Myocyte (in vitro differentiated cells): ENCODE measurements at places on chromosomes 6 and 20.

GRCh38 chr6:3516092-3516491 is 59.2 kb upstream of the SLC22A23 start:
- DNase-seq, result no peak

DNA sequence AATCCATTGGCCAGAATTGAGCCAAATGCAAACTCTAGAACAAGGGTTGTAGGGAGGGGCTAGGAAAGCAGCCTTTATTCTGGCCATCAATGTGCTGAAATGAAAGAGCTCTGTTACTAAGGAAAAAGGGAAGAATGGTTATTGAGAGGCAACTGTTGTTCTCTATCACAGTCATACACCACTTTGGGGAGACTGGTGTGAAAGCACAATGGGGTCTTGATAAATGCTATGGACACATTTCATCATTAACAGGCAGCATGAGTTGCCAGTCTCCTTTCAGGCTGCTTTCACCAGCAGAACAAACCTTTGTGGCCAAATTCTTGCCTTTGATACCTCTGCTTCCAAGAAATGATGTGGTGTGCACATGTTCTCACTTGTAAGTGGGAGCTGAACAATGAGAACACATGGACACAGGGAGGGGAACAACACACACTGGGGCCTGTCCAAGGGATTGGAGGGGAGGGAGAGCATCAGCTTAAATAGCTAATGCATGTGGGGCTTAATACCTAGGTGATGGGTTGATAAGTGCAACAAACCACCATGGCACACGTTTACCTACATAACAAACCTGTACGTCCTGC is 86.2 kb downstream of the CDS2 start:
- DNase-seq, result no peak

GRCh38 chr6:31309641-31310040 is 37.7 kb upstream of the HLA-C start:
- no peak for DNase-seq

DNA sequence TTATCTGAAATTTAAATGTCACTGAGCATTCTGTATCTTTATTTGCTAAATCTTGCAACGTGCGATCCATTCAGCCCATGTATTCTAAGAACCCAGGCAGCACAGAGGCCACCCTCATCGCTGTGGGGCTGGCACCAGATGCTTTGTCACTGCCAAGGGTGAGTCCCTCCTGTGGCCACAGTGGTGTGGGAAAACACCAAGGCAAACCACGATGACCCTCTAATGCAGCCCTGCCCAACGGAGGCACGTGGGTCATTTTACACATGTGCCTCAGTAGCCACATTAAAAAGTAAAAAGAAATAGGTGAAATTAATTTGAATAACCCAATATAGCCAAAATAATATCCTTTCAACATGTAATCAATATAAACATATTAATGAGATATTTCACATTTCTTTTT is 221.7 kb downstream of the UNC5CL start:
- peak; percentile 56 for DNase-seq

GRCh38 chr6:69138893-69139494 is 503.9 kb downstream of the ADGRB3 start:
- peak; percentile 0 for DNase-seq

DNA sequence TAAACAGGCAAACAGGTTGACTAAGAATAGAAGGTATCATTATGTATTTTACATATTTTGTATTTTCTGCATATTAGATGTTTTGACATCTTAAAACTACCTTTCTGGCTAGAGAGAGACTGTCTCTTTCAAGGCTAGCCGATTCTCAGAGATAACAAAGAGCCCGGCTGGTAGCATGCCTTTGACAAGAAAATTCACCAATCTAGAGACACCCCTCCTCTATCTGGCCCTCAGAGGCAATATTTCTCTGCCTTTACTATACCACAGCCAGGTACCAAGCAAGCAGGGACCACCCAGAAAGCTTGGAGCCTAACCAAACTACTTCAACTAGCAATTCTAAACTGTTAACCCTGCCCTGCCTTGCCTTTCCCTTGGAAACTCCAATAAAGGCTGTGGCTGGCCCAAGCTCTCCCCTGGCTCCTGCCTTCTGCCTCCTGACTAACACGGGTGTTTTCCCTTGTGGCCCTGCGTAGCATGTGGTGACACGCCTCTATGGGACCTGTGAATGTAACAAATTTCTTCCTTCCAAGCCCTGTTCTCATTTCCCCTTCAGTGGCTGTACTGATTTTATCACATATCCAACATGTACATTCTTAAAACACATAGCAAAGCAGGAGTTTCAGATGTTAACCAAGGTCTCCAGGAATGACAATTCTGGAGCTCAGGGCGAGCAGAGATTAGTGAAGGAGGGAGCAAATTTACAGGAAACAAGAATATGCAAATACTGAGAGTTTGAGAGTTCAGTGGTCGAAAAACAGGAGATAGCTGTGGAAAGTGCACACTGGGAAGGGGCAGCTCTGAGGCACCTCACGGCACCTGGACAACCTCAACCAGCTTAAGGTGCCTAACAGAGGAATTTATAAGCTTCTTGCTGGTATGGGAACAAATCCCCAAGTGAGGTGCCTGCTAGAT is 120.8 kb downstream of the BACH2 start:
- DNase-seq, result no peak

- DNase-seq, result no peak
Measured at GRCh38 chr20:51702556-51702955, 65.6 kb downstream of the ATP9A start.

- peak; percentile 81 for DNase-seq
Measured at GRCh38 chr6:41424370-41425058, 89.1 kb downstream of the NCR2 start.

GRCh38 chr6:156597095-156597494 is 180.1 kb upstream of the ARID1B start:
- no peak for DNase-seq

- DNase-seq, result no peak
Measured at GRCh38 chr20:20513720-20514119, 145.8 kb downstream of the INSM1 start.

- no peak for DNase-seq
Measured at GRCh38 chr20:38139156-38139912, 25.7 kb downstream of the TGM2 start.

- peak; percentile 65 for DNase-seq
Measured at GRCh38 chr6:25652007-25652515, at the start of gene SCGN. SCGN (plus strand) TSS chr6:25652215; CDS start chr6:25652404, 189 bp downstream.

GRCh38 chr6:108348655-108349349 is 53.9 kb downstream of the AFG1L start:
- DNase-seq, result no peak

DNA sequence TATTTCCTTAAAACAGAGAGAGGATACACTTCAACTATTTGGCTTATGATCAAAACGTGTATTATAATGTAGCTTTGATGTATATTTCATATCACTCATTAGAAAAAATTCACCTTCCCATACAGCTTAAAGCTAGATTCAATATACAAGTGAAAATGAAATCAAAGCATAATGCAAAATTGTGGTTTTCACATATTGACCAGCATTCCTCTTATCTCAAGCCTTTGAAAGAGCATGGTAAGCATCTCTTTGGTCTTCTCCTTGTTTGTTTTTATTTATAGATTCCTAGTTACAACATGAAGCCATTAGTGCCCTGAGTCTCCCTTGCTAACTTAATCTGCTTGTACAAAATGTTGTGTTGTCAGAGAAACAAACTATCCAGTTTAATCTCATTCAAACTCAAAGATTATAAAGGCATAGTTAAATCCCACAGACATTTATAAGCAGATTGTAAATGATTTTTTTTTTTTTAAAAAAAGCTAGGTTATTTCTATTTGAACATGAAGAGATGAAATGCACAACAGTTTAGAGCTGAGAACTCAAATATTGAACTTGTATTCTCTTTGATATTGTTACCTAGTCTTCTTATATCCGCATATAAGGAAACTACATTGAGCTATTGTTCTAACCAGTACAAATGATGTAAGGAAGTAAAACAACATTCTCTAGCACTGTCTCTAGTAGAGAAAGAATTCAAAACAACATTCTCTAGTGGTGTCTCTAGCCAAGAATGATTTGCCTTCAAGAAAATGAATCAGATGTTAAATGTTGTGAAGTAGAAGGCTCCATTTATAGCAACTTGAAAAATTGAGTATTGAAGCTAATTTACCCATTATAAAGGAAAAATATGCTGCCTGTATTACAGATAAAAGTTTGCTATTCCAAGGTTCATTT is 31.2 kb upstream of the SMIM28 start:
- no peak for DNase-seq

DNA sequence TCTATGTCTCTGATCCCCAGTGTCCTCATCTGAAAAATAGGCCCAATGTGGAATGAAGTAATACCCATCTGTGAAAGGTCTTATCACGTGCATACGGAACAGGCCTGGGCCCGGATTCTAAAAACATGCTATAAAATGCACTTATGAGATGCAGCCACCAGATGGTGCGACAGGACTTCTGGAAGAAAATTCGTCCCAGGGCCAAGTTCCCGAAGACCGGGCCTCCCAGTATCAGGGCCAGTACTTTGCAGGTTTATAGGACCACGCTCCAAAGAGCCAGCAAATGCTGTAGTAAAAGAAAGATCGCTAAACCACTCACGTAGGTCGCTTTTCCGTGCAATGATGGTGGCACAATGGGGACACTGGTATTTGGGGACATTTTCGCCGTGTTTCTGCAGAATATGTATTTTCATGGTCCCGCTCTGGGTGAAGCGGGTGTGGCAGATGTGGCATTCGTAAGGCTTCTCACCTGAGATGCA is 10.6 kb downstream of the CTCFL start:
- DNase-seq, result peak; percentile 66

DNA sequence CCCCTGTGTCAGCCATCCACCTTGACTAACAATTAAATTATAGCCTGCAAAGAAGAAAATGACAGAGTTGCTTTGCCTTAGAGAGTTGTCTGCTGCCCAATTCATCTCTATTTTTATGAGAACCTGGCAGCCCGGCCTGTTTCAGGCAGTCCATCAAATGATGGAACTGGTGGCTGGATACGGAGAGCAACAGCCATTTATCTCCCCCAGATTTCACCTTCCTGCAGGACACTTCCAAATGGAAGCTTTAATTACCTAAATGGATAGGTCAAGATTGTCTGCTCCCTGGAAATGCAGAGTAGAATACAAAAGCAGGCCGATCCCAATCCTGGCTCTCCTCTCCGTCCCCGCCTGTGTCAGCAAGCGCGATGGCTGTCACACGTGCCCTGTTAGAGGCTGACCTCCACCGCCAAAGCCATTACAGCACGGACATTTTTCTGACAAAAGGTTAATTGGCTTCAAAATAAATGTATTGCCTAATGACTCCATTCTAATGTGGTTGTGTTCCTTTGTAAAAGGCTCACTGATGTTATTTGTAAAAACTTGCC is 86.7 kb downstream of the PACRG start:
- DNase-seq, result no peak

DNA sequence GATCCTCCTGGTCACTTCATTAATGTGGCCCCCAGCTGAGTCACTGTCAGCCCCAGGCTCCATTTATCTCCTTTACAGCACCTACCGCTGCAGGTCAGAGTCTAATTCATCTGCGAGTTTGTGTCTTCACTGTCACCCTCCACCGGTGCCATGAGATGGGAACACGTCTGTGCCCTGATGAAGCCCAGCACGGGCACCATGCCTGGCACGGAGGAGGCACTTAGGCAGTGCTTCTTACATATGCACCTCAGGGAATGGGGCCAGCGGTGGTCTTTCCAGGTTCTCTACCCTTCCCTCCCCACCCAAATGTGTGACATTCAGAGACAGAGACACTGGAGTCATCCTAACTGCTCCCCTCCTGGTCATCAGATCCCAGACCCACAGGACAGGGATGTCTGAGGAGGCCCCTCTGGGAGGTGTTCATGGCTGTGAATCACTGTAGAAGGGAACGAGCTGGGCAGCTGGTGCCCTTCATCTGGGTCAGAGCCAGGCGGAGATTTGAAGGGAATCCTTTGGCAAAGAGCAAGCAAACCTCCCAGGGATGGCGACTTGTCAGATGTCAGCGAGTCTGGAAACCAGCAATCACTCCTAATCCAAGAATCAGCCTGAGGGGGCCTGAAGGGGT is 364.6 kb downstream of the PREX1 start:
- peak; percentile 77 for DNase-seq

- no peak for DNase-seq
Measured at GRCh38 chr6:41571021-41571780, 25.0 kb downstream of the FOXP4 start.

DNA sequence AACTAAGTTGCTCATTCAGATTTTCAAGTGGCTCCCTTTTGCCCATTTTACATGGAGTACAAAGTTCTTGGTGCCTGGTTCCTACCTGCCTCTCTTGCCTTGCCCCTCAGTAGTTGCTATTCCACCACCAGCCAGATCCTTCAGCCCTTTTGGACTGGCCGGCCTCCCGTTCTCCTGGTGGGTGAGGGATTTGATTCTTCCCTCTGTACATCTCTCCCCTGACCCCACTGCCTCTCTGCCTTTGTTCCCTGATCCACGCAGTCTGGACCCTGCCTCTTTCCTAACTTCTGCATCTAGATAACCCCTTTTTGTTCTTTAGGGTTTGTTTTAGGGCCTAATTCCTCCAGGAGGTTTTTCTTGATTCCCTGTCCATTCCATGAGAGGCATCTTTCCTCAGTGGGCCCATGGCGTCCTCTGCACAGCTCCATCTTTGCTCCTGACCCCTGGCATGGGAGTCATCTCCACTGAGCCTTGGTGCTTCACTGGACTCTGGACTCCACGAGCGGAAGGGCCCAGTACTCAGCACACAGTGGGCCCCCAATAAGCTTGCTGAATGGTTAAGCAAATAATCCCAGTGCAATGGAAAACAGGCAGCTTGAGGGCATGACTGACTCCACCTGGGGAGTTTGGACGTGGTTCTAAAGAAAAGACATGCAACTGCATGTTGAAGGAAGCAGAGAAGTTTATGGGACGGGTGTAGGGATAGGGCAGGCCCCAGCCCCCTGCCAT is 309.3 kb upstream of the SUPT3H start:
- DNase-seq, result no peak

GRCh38 chr20:62143957-62144825 is 622 bp downstream of the SS18L1 start:
- DNase-seq, result peak; percentile 73

DNA sequence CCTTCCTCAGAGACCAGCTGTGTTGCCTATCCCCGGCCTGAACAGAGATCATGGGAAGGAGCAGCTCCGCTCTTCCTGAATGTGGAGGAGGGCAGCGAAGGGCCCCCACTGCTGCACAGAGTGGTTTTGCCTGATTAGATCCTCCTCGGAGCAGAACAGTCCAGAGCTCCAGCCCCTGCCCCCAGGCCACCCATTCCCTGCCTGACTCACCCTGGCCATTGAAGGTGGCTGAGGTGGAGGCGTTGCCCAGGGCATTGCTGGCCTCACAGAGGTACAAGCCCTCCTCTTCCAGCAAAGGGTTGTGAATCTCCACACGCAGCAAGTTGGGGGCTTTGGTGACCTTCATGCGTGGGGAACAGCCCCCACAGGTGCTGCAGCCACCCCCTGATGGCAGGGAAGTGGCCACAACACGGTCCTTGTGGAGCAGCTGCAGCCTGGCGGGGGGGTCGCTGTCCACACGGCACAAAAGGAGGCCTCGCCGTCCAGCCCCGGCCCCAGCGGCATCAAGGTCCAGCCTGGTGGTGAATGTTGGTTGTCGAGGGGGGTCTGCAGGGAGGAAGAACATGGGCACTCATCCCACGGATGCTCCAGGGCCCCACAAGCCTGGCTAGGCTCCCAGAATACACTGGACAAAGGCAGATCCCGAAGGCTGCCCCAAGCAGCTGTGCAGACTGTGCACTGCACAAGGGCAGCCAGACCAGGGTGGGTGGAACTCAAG is 14.7 kb downstream of the SIGLEC1 start:
- peak; percentile 46 for DNase-seq

GRCh38 chr20:58432186-58432954 is 43.3 kb downstream of the VAPB start:
- no peak for DNase-seq
